ENCODE measurements at places on chromosomes 4 and X. TPM values are rescaled to one million over a fixed set of nuclear protein-coding genes. Genes with fewer than 3 reads are reported as not detected.
A peak's percentile ranks its signal among the peaks of the same experiment; 100 is the strongest.

GRCh38 chr4:12139296-12139695 is 710.6 kb upstream of the HS3ST1 start:
- no peak for DNase-seq

GRCh38 chr4:963276-964225 is 9.8 kb downstream of the DGKQ start:
- no peak for DNase-seq

Gene ADH1A
- 2.8 TPM for total RNA-seq

DNA sequence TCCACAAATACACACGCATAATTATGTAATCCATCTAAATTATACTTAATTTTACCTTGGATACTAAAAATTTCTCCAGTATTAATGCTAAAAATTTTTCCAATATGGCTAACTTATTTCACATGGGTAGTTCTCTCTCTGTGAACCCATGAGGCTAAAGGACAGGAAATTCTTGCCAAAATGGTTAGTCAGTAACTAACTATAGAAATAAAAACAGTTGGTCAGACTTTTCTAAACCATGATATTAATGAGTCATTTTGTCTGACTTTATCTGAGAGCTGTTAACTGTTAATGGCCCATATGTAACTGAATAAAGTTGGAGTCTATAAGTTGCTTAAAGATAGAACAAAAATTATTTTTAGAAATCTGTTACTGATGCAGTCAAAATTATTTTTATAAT is 549.4 kb downstream of the TLL1 start:
- DNase-seq, result no peak

DNA sequence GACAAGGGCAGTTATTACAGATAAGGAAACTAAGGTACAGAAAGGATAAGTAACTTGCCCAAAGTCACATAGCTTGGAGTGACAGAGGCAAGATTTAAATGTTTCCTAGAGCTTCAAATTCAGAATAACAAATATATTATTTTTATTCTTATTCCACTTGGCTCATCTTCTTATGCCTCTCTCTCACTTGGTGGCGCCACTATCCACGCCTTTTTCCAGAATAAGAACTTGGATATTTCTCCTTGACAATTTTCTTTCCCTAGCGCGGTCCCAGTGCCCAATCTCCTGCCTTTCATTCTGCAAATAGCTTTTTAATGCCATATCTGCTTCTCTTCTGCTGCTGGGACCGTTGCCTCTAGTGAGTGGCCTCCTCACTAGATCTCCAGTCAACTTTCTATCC is 78.5 kb downstream of the MSN start:
- no peak for DNase-seq

GRCh38 chr4:4859799-4860599 is 534 bp downstream of the MSX1 start:
- no peak for DNase-seq

DNA sequence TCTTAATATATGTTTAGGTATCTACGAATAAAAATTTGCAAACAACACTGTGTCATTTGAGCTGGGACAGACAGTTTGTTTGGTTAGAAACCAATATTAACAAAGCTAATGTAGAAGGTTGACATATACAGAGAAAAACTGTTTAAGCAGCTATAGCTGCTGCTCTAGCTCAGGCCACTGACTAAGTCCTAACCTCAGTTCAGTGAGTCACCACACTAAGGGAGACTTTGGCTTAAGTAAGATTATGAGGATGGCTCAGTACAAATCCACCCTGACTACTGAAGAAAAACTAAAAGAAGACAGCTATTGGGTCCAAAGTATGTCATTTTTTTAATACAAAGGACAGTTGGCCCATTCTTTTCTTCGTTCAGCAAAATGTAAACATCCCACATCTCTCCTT is 717.3 kb upstream of the ACTRT1 start:
- DNase-seq, result no peak

Gene CCNA2
- 3.2 TPM for total RNA-seq

Gene TSPAN7
- 46.2 TPM for total RNA-seq

DNA sequence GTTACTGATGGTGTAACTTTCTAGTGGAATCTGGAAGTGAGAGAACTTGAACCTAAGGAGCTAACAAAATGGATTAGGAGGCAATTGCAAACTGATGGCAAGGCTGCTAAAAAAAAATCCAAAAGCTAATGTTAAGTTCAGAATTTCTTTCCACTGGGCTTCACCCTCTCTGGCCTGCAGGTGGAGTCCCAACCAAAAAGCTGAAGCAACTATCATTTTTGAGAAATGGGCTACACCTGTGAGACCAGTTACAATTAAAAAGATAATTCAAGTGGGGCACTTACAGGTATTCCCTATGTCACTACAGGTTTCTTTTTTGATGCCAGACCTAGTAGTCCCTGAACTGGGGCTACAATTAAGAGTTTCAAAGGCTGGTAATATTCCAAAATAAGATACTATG is 142.1 kb upstream of the FTHL17 start:
- DNase-seq, result no peak

DNA sequence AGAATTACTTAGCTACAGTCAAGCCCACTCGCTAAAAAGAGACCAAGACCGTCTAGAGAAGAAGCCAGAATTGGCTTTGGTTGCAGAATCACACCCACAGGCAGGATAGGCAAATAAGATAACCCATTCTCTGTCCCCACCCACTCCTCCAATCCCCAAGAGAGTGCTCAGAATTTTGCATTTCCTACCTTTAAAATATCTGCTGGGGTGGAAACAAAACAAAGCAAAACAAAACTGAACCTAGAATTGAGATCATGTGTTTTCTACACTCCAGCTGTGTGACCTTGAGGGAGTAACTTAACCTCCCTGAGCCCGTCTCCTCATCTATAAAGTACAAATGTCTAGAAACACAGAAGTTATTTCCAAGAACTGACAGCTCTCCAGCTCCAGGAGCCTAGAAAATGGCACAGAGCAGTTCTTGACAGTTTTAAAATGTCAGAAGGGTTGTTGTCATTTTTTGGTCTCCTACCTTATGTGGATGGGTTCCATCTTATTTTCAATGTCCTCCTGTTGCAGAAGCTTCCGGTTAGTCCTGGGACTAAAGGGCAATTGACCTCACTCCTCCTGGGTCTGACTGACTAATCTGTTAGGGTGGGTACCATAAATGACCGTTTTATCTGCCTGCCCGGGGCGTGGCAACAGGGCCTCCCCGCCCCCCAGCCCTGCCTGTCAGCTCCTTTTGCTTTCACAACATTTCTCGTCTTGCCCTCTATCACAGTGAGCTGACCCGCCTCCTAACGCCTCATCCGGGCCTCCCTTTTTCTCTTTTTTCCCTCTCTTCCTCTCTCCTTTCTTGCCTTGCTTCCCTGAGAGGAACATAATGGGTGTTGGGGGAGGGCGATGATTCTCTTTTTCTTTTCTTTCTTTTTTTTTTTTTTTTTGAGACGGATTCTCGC is 114.0 kb downstream of the RBM47 start:
- DNase-seq, result no peak

GRCh38 chrX:3771766-3772165 is 58.3 kb upstream of the PRKX start:
- DNase-seq, result no peak

Gene ARSJ
- total RNA-seq, result 5.3 TPM

- DNase-seq, result no peak
These were observed 2.8 kb downstream of the SFRP2 start for GRCh38 chr4:153785910-153786721.

GRCh38 chrX:18297251-18297650 is 57.2 kb downstream of the SCML2 start:
- no peak for DNase-seq

- no peak for DNase-seq
These were observed 13.7 kb upstream of the AREG start for GRCh38 chr4:74431113-74431826.

GRCh38 chr4:182555997-182556418 is 312.8 kb downstream of the TENM3 start:
- no peak for DNase-seq

DNA sequence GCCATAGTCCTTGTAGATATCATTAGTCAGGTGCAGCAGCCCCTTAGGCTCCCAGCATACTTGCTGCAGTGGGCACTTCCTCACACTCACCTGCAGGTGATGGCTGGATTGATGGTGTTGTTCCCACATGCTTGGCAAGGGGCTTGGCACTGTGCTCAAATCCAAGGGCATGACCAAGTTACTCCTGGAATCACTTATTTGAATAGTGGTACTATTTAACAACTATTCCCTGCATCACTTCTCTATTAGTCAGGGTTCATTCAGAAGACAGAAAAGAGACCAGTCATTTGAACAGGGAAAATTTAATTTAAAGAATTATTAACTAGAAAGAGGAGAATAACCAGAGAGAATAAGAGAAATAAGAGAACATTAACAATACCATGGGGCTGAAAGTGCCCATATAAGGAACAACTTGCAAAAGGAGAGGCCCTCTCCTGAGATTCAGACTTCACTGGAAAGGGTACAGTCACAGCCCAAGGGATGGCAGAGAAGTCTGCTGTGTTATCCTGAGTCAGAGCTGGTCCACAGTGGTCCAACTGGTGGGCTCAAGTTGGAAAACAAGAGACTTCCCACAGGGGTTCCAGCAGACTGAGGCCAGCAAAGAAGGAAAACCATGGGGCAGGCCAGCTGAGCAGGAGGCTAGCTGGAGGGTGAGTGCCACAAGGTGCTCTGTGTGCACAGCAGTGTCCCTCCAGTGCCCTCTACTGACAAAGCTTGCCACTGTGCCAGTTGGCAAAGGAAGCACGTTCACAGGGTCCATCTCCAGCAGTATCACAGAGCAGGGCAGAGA is 9.8 kb downstream of the SPP1 start:
- DNase-seq, result peak; percentile 71

GRCh38 chr4:150268444-150268843 is 190.2 kb downstream of the DCLK2 start:
- no peak for DNase-seq

DNA sequence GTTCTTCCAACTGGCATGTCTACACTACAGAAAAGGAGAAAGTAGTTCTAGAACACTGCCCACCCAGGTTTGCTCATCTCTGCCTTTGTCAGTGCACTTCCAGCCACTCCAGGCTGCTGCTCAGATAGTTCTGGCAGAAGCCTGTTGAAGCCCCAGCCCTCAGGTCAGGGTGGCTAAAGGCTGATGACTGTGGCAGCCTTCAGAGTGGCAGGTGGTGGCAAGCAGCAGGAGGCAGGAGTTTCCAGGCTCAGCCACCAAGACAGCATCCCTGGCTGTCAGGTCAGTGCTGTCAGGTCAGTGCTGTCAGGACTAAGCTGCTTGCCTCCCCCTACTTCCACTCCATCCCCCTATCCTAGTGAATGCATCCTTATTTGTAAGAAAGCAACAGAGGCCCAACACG is 100.4 kb downstream of the MAMLD1 start:
- no peak for DNase-seq

Gene XAGE2
- 1.7 TPM for total RNA-seq

DNA sequence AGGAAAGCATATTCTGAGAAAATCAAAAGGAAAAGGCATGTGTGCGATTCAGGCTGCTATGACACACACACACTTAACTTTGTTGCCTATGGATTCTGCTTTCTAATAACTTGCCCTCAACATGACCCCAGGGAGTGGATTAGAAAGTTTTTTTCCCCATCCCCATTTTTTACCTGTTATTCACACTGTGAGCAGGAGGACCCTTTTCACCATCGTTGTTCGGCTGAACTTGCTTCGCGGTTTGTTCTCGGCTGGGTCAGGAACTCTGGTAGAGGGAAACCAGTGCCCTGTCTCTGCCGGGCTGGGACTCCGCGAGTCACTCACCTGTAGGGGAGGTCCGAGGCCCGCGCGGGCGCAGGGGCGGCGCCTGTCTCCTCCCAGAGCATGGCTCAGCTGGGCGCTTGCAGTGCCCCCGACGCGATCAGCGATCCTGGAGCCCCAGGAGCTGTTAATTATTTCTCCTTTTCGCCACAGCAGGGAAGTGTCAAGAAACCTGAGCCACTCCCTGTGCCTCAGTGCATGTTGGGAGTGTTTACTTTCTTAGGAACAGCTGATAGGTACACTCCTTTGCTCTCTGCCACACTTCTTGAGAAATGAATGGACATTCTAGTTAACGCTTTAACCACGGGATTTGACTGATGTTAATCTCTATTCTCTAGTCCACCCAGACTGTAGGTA is at the start of gene RASSF6:
Gene RASSF6, minus strand, starts transcription at position 322 of the 678 bp plus-strand sequence. CDS start 8,641 bp downstream, outside the sequence.
- no peak for DNase-seq

Gene BEX3
- 83.2 TPM for total RNA-seq

DNA sequence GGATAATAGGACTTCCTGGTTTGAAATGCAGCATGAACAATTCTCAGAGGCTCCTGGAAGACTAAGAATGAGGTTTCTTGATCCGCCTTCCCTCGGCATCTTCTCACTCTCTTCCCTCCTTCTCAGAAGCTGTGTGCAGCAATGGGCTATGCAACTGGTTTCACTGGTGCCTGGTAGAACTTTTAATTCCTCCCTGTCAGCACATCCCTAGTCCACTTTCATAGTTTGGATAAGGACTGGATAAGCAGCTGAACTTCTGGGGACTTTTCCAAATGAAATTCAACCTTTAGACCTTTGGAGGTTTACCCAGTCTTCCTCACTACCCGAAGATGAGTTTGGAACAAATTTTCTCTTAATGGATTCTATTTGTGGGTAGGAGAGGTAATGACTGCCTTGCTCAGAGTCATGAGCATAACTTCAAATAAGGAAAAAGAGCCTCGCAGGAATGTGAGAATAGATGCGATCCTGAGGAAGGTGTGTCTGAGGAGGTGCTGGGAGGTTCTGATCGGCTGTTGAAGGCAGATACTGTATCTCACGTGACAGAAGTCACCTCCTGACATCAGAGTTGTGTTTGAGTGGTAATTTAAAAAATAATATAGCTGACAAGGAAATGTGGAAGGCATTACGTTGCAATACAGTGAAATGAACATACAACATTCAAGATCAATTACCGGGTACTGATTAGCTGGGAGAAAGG is 56.0 kb upstream of the HAND2 start:
- no peak for DNase-seq

DNA sequence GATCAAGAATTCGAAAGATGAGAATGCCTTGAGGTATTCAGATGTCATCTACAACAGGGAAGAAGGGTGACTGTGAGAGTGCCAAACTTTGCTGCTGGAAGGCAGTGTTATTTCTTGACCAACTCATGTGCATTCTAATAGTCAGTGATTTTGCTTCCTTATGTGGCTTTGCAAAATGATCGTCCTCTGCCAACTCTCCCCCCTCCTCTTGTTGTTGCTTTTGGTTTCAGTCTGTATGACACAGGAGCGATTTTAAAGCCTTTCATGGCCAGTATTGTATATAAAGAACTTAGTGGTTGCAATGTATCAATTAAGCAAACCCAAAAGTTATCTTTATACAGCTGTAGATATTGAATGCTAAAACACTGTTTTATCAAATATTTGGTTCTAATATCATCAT is 379.1 kb downstream of the IL1RAPL1 start:
- DNase-seq, result no peak

DNA sequence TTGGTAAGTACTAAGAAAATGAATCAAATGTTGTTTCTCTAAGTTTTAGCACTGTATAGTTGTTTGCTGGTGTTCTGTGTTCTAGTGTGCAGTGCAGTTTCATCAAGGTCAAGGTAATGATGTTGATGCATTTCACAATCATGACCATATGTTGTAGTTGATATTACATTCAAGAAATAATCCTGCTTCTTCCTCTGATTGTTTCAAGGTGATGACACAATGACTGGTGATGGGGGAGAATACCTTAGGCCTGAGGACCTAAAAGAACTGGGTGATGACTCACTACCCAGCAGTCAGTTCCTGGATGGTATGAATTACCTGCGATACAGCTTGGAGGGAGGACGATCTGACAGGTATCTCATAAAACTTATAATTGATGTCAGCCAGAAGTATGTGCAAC is 261.6 kb downstream of the ANK2 start:
- DNase-seq, result no peak

GRCh38 chr4:73817341-73817740 is 19.1 kb upstream of the CXCL6 start:
- DNase-seq, result no peak

- DNase-seq, result no peak
These were observed 22.0 kb downstream of the CXCL8 start for GRCh38 chr4:73762409-73762808.

Measured in sciatic nerve (tissue), 2 donors.